ENCODE measurements at places on chromosomes 1 and 21.

- no peak for DNase-seq
These were observed 7.8 kb downstream of the CASZ1 start for GRCh38 chr1:10788592-10789006.

DNA sequence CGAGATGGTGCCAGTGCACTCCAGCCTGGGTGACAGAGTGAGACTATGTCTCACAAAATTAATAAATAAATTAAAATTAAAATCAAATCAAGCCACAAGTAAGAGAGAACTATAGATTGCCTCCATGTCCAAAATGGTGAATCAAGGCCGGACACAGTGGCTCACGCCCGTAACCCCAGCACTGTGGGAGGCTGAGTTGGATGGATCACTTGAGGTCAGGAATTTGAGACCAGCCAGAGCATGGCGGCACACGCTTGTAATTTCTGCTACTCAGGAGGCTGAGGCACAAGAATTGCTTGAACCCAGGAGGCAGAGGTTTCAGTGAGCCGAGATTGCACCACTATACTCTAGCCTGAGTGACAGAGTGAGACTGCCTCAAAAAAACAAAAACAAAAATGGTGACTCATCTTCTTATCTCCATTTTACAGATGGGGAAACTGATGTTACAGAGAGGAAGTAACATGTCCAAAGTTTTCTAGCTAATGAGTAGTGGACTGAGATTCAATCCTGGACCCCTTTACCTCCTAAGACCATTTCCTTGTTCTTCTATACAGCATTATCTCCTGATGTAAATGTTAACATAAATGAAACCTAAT, 99.0 kb upstream of the HNRNPU start:
- DNase-seq: no peak

GRCh38 chr21:24188506-24188905, 1418.8 kb downstream of the MRPL39 start:
- DNase-seq: no peak

- DNase-seq: no peak
These were observed 100.2 kb downstream of the LRRC53 start for GRCh38 chr1:74412244-74412643.

GRCh38 chr1:239914751-239915231, 176.9 kb upstream of the FMN2 start:
- no peak for DNase-seq

DNA sequence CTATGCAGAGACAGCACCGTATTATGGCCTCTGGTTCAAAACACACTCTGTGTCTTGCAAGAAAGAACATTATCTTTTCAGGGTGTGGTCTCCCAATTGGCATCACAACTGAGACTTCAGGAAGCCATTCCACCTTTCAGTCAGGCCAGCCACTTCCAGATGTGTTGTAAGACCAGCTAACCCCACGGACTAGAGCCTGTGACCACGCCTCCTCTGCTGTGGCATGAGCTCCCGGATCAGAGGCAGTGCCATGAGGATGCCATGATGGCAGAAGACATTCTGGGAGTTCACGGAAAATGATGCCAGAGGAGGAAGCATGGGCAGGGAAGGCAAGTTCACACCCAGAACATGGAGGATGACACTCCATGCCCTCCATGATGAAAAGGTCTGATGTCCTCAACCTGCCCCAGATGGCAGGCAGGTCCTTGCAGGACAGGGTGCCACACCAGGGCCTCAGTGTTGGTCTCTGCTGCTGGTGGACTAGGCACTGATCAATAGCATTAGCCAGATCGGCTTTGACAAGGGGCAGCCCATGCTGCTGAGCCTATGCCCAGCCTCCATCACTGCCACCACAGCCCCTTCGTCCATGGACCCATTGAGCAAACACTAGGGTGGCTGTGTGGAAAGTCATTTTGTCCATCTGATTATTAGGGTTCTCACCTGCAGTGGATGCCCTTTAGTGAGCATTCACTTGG, 341.6 kb downstream of the MATN1 start:
- no peak for DNase-seq

- DNase-seq: no peak
These were observed 1.7 kb downstream of the MCL1 start for GRCh38 chr1:150577557-150578271.

DNA sequence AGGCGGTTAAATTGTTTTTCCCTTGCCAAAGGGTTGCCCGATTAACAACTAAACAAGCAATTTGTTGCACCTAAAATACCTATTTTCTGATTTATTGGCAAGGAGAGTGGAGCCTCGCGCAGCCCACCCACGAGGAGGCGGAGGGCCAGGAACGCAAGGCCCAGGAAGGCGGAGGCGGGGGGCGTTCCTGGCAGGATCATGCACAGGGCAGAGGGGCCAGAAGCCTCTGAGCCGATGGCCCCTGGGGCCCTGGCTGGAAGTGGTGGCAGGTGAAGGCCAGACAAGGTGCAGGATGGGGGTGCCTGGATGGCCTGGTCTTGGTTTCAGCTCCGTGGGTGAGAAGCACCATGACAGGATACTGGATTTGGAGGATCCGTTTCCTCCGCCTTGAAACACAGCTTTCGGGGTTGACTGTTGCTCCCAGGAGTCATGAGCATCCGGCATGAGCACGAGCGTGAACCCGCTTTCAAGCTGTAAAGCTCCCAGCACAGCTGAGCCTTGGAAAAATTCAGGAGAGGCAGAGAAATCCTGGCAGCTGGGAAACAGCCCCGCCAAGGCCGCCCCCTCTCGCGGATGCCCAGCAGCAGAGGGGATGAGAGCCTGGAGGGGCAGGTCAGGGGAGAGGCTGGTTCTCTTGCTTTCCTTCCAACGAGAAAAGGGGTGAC, 35.0 kb downstream of the AJAP1 start:
- DNase-seq: no peak

- no peak for DNase-seq
These were observed 1.8 kb downstream of the SH2D5 start for GRCh38 chr1:20730690-20731056.

DNA sequence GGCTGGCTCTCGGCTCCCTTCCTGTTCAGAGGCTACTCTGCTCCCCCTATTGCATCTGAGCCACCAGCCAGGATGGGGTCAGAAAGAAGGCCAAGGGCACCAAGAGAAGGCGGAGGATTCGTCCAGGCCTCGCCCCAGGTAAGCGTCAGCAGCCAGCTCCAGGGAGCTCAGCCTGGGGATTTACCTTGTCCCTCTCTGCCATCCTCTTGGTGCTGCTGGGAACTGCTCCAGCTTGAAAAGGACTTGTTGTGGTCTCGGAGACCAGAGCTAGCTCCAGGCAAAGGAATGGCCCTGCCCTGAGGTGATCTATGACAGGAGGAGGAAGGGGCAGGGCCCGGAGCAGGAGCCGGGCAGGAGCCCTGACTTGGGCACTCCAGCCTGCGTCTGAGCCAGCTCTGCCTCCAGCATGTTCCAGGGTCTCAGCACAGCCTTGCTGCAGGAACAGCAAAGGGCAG, 113.7 kb upstream of the IFFO2 start:
- no peak for DNase-seq

DNA sequence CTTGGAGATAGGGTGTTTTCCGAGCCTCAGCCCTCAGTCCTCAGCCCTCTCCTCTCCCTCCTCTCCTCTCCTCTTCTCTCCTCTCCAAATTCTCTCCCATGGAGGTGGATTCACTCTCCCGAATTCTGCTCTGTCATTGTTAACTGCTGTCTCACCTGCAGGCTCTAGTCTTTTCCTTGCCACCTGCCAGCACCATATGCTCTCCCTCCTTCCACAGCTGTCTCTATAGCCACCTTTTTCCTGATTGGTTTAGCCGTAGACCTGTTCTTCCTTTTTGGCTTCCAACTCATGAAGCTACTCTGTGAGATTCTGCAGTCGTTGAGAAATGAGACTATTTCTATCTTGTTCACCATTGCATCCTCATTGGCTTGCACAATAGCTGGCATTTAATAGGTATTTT, 19.7 kb downstream of the COG2 start:
- DNase-seq: no peak

- no peak for DNase-seq
These were observed 6.3 kb upstream of the VPS26C start for GRCh38 chr21:37273440-37273839.

DNA sequence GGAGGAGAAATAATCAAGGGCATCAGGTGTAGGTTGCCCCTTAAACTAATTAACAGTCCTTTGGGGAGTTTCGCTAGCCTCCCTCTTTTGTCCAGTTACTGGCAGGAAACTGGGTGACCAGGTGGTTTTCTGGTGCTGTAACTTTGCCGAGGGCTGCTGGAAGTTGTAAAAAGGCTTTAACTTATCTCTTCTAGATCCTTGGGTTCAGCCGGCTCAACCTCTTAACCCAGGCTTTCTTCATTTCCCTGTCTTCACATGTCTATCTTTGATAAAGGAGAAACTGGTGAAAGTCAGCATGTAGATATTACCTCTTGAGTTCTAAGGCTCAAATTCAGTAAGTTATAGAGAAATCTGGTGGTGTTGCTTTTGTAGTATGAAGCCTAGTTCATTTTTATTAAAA, 289.7 kb upstream of the NRIP1 start:
- DNase-seq: no peak

GRCh38 chr1:20666804-20667203, 5.6 kb upstream of the DDOST start:
- no peak for DNase-seq

DNA sequence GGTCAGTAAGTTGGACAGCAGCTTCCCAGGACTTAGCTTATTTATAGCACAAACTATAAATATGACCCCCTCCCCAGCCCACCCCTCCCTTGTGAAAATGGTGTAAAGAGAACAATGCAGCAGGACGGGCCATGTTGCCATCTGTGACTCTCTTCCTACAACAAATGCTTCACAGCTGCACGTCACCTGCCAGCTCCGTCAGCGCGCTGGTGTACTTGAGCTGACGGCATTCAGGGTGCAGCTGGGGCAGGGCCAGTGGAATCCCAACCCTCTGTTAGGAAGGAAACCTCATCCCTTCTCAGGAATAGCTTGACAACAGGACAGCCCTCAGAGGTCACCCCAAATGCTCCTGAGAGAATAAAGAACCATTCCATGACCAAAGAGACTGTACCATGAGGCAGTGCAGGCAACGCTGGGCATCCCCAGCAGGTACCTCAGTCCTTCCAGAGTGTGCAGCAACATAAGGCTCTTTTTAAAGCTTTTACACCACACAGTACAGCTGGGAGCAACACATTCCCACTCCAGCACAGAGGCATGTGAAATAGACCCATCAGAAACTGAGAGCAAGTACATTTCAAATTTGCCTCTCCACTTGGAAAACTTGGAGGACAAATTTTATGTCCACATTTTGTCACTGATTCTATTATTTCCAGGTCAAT, 85.0 kb downstream of the ATP1A1 start:
- no peak for DNase-seq

GRCh38 chr1:95660736-95661135, 426.7 kb downstream of the RWDD3 start:
- DNase-seq: no peak

GRCh38 chr1:11602981-11603380, 51.2 kb downstream of the FBXO2 start:
- no peak for DNase-seq

- no peak for DNase-seq
These were observed 52.5 kb upstream of the SCYL3 start for GRCh38 chr1:169946206-169946605.

DNA sequence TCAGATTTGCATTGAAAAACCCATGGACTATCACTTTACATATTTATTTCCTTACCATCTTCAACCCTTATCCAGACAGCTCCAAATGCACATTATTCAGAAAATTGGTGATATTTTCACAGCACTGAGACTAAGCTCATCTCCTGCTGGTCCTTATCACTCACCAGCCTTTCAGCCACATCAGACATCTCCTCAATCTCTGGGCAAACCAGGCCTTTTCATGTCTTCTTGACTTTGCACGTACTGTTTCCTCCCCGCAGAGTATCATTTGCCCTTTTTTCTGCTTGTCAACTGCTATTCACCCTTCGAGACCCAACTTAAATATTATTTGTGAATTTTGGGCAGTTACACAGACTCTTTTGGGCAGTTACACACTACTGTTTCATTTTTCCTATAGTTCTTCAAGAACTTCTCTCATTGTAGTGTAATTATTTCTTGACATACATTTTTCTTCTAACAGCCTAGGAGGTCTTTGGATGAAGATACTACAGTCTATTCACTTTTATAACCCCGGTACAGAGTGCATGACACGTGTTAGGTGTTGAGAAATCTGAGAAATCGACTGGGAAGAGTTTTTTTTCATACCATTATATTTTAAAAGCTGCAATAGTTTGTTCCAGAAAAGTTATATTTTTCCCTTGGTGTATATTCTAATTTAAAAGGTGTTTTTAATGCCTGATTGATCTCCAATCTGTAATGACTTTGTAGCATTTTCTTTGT, 98.0 kb downstream of the FGGY start:
- no peak for DNase-seq

DNA sequence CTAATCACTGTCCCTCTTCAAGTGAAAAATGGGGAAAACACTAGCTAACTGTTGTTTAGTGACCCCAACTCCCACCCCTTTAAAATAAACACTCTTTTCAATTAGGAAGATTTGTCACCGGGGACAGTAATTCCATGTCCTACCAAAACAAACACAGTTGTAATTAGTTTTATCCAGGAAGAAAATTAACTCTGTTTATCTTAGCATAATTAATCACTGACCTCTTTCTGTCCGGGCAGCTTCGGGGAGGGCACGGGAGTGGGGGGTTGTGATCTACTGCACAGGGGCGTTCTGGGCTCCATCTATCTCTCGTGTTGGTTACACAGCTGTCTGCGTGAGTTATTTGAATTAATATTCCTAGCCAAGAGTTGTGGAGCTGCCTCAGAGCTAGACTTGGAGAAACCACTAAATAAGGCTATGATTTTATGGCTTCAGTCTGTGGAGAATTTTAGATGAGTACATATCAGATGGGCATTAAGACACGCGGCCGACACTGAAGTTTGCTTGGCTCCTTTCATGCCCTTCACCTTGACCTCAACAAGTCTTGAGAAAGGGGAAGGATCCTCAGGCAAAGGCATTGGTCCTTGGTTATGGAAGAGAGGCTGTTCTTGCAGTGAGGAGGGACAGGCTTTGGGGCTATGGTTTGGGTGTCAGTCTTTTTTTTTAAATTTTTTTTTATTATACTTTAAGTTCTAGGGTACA, 102.0 kb upstream of the TRABD2B start:
- no peak for DNase-seq

DNA sequence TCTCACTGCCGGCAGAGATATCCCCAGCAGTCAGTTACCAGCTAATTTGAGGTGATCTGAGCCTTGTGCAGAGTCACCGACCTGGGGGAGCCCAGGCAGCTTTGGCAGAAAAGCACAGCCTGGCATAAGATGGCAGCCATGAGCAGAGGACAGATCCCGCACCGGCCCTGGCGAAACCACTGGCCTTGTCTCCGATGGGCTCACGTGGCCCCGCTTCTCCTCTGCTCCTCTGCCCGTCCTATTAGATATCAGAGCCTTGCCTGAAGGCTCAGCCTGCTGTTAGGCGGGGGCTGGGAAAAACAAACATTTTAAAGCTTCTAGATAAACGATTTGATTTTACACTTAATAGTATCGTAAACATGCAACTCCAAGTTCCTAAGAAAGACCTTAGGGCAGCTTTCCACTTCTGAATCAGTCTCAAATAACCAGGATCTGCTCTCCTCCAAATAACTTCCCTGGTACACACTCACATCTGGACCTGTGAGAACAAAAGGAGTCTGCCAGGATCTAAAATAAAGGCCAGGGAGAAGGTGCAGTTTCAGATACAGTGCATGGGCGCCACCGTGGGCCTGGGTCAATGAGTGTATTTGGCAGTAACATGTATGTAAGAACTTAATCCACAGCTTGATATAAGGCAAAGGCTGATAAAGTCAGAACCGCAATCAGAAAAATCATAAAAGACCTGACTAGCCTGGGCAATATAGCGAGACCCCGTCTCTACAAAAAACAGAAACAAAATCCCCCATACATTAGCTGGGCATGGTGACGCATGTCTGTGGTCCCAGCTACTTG, 10.0 kb downstream of the EDARADD start:
- no peak for DNase-seq
